ENCODE measurements at places on chromosomes 16 and 17.

GRCh38 chr16:11432856-11433395 lies 87.7 kb downstream of the RMI2 start:
- no peak for DNase-seq

- no peak for DNase-seq
Measured at GRCh38 chr16:30566531-30566930, 5.0 kb downstream of the ZNF688 start.

- no peak for DNase-seq
Measured at GRCh38 chr17:27550291-27550930, 80.6 kb upstream of the LGALS9 start.

- DNase-seq: no peak
Measured at GRCh38 chr16:80120899-80121521, 419.8 kb upstream of the DYNLRB2 start.

- no peak for DNase-seq
Measured at GRCh38 chr16:54055864-54056263, 230.7 kb downstream of the IRX3 start.

GRCh38 chr16:56549744-56550385 lies 15.0 kb upstream of the MT4 start:
- DNase-seq: no peak

- no peak for DNase-seq
Measured at GRCh38 chr17:78230996-78231935, at the start of gene TMEM235. Gene TMEM235, plus strand, starts transcription at chr17:78231631. Its CDS starts 393 bp downstream, at chr17:78232024.

DNA sequence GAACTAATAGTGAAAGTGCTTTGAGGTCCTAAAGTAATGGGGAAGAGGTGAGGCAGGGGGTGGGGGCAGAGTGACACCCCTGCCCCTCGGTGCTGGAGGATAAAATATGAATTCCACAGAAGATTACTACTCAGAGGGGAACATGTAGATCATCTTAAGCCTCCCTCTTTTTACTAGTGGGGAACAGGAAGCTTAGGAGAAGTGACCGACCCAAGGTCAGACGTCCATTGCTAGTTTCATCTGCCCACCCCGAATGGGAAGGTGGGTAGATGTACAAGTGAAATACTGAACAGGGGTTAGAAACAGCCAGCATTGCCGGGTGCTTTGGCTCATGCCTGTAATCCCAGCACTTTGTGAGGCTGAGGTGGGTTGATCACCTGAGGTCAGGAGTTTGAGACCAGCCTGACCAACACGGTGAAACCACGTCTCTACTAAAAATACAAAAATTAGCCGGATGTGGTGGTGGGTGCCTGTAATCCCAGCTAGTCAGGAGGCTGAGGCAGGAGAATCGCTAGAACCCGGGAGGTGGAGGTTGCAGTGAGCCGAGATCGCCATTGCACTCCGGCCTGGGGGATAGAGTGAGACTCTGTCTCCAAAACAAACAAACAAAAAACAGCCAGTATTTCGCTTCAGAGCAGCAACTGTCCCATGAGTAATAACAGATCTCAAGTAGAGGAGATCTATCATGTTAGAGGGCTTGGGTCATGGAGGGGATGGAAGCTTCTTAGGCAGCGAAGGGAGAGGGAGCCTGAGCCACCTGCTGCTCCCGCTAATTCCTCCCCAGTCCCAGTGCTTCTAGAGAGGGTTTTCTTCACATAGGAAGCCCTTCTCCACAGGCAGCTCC lies 1.2 kb upstream of the NR1D1 start:
- no peak for DNase-seq

- no peak for DNase-seq
Measured at GRCh38 chr16:30786115-30786935, 680 bp downstream of the ZNF629 start.

- DNase-seq: no peak
Measured at GRCh38 chr16:54366943-54367342, 80.4 kb upstream of the IRX3 start.

- DNase-seq: no peak
Measured at GRCh38 chr17:75996665-75997590, 3.7 kb upstream of the CDK3 start.

GRCh38 chr16:52581530-52581929 lies 34.6 kb upstream of the TOX3 start:
- DNase-seq: no peak

- no peak for DNase-seq
Measured at GRCh38 chr17:61495161-61495857, 43.1 kb downstream of the TBX4 start.

- no peak for DNase-seq
Measured at GRCh38 chr16:81608523-81609209, 164.1 kb downstream of the CMIP start.

- no peak for DNase-seq
Measured at GRCh38 chr16:8581831-8582580, 8.3 kb downstream of the TMEM114 start.

GRCh38 chr17:47663912-47664623 lies 14.3 kb downstream of the KPNB1 start:
- DNase-seq: peak; percentile 59

GRCh38 chr17:62219221-62219899 lies 154.3 kb upstream of the MED13 start:
- no peak for DNase-seq

- no peak for DNase-seq
Measured at GRCh38 chr16:77403732-77404131, 31.1 kb downstream of the ADAMTS18 start.

GRCh38 chr17:77439189-77440018 lies 298.6 kb downstream of the SEC14L1 start:
- no peak for DNase-seq

DNA sequence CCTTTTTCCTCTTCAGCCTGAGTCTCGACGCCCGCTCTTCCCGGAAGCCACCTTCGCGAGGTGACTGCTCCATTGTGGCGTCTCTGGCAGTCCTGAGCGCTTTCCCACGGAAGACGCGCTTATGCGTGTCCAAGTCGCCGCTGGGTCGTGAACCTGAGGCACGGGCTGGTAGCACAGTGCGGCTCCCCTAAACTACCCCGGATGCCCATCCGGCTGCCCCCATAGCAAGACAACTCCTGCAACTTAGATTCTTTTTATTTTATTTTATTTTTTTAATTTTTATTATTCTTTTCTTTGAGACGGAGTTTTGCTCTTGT lies 2.1 kb upstream of the ESRP2 start:
- DNase-seq: no peak

GRCh38 chr17:65278820-65279184 lies 141.6 kb downstream of the RGS9 start:
- DNase-seq: no peak
